ENCODE measurements at places on chromosomes 7 and 10.

DNA sequence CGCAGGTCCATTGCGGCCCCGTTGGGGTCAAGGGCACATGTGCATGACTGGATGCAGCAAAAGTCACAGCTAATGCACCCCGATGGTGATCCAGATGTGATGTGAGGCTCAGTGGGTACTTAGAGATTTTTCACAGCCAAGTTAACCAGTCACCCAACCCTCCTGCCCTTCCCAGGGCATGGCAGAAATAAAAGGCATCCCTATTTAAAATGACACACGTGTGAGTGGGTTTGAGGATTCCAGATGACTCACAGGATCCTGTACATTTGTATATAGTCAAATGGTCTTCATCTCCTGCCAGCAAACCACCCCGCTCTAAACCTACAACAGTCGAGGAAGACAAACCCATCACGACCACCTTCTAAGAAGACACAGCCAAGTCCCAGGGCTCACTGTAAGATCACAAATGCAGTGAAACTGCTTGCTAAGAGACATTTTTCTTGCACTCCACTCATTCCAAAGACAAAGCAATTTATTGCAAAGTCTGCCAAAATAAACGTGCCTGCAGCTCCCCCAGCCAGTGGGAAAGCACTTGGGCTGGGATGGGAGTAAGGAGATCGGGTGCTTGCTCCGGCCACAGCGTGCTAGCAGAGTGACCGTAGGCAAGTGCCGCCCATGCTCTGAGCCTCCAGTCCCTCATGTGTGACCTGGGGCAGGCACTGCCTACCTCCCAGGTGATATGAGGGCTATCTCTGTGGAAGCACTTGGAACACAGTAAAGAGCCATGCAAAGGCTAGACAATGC lies 86.6 kb upstream of the MACROH2A2 start:
- no peak for DNase-seq

- DNase-seq: no peak
These were observed 191.0 kb downstream of the DGKI start for GRCh38 chr7:137655804-137656203.

DNA sequence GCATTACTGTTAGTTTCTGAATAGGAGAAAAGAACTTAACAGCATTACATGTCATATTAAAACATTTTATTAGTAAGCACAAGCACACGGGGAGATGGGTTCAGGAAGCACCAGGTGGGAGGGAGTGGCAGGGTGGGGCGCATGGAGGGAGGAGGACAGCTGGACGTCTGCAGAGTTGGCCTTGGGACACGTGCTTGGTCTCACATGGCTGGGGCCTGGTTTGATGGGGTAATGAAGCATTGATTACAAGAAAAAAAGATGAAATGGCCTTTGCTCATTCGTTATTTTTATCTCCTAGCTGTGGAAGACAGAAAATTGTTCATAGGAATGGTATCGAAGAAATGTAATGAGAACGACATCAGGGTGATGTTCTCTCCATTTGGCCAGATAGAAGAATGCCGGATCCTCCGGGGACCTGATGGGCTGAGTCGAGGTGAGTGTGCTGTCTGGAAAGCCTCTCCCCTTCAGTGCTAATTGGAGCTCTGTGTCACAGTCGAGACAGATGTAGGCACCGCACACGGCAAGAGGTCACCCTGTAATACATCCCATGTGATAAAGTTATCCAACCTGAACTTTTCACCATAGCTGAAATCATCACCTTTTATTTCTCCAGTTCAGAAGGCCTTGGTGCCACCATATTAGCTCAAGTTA lies 239.9 kb downstream of the CELF2 start:
- no peak for DNase-seq

DNA sequence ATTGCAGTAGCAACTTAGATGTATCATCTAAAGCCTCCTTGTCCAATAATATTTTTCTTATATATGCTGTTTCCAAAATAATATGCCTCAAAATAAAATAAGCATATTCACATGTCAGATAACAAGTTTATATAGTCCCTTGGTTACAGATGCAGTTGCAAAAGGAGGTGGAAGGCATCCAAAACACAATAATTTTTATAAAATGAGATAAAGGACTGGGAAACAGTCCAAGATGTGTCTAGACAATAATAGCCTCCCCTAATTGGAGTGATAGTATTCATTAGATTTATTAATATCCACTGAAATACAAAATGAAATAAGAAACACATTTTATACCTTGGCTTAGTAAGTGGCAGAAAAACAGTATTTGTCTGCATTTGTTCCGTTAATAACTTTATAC lies 30.3 kb downstream of the BCAP29 start:
- no peak for DNase-seq

DNA sequence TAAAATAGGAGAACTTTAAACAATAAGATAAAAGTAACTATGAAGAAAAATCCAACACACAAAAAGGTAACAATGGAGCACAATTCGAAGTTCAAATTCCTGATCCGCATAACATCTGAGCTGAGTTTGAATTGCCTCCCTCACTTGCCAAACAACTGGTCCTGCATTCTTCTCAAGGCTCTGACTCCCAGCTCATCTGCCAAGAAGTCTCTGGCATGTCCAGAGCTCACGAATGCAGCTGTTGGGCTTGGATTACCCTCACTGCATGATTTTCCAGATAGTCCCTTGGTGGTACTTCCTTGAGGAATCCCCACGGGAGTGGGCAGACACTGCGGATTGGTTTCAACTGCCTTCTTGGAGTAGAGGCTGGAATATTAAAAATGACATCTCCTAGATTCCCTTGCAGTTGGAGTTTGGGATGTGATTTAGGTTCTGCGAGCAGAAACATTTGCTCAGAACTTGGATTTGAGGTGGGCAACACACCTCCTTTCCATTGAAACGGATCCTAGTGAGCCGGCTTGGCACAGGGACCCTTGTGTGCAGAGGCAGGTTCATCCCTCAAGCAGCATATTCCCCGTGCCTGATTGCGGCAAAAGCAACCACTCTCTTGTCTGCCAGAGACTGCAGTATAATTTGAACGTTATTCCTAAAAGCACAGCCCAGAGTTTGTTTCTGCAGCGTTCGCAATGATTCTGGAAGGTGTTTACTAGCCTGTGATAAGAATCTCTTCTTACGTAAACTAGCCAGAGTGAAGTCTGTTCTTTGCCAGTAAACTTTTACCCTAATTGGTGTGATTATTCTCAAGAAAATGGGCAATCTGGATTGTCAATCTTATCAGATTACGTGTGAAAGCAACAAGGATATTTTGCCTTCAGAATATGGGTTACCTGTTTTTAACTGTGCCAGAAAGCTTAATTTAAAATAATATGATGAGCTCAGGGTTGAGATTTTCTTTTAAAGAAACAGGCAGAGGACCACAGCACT lies 23.4 kb upstream of the PRKCQ start:
- DNase-seq: no peak

DNA sequence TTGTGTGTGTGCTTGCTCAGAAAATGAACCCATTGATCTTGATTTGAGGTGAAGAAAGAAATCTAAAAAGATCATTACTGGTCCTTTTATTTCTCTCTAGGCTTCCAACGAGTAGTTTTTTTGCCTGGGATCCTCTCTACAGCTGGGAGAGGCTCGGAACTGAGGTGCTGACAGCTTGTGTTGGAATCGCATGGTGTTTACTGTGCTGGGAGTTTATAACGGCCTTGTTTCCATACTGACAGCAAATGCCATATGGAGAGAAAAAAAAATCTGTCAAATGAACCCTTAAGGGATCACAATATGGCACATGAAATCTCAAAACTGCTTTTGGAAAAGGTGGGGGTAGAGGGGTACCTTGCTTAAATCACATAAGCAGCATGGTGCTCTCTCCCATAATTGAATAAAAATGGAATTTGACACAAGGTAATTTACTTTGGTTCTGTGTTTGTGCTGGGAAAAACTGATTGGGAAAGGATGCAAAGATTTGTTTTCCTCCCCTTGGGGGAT lies 165.0 kb downstream of the RGS10 start:
- no peak for DNase-seq

GRCh38 chr7:92778972-92779371 lies 57.4 kb downstream of the CDK6 start:
- DNase-seq: no peak

Measured in activated CD4-positive, alpha-beta T cell treated with anti-CD3 and anti-CD28 coated beads, Interleukin-2, Interleukin-6, amounts not matched to agents 100 ng/mL and 50 ng/mL, durations not matched to agents 16 hours and 8 hours (primary cell).